MV-4-11 (cell line): ENCODE measurements at places on chromosomes 3 and 15.

GRCh38 chr3:72829701-72830100 lies 18.5 kb downstream of the SHQ1 start:
- DNase-seq, result no peak

GRCh38 chr15:98684995-98685525 lies 36.7 kb downstream of the IGF1R start:
- no peak for DNase-seq

DNA sequence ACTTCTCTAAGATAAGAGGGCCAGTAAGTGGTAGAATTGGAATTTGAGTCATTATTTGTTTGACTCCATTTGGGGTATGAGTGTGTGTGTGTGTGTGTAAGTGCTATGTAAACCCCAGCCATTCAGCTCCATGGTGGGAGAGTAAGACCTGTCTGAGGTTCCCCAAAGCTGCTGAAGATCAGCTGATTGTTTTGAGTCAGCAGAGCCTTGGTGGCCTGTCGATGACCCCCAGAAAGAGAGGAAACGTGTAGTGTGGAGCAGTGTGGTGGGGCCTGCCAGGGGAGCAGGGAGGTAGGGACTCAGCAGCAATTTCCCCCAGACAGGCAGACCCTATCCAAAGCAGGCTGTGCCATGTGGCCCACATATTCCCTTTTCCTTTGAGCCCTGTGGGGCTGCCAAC lies 5.3 kb downstream of the DVL3 start:
- DNase-seq, result peak; percentile 69

GRCh38 chr3:86987421-86987715 lies 3.6 kb downstream of the VGLL3 start:
- DNase-seq, result no peak

GRCh38 chr3:52515192-52515591 lies 18.5 kb downstream of the NT5DC2 start:
- no peak for DNase-seq
